ENCODE measurements at places on chromosomes 2 and 18. TPM values are rescaled to one million over a fixed set of nuclear protein-coding genes. Genes with fewer than 3 reads are reported as not detected.

GRCh38 chr2:211237586-211238275 is 681.3 kb downstream of the CPS1 start:
- no peak for DNase-seq

- DNase-seq, result no peak
Measured at GRCh38 chr2:145688156-145688555, 1168.2 kb upstream of the ZEB2 start.

- DNase-seq, result no peak
Measured at GRCh38 chr2:57429831-57430230, 616.8 kb upstream of the VRK2 start.

SPC25 gene
- not detected for total RNA-seq

SCN2A gene
- 2.1 TPM for total RNA-seq

DNA sequence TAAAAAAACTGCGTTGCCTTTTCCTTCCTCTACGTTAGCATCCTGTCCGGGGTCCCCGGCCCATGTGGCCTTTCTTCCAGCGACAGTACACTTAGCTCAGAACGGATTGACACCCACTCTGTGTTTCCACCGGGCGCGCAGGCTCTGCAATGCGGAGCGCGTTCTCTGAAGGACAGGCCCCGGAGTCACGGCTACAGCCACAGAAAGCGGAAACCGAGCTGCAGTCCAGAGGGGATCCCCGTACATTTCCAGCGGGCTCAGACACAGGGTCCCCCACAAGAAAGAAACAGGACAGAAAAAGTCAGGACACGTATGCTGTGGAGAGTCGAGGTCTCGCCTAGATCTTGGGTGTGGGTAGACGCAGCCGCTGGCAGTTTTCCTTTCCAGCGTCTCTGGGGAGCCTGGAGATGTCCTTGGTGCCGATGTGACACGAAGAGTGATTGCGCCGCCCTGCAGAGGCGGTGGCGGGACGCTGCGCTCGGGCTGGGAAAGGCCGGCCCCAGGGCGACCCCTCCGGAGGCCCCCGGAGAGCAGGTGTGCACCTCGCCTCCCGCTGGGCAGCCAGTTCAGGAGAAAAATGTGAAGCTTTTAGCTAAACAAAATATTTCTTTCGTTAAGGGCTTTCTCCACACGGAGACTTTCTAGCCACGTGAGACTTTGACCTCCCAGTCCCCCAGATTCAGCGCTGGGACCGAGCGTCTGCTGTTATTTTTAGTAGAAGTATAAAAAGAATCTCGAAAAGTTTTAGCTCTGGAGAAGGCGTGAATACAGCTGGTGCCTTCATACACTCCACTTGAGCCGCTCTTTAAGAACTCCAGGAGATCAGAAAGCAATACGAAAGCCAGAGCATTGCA is 1.3 kb upstream of the ACKR3 start:
- peak; percentile 25 for DNase-seq

GRCh38 chr2:29776406-29776805 is 145.0 kb downstream of the ALK start:
- DNase-seq, result no peak

G6PC2 gene
- total RNA-seq, result not detected

CHRNG gene
- total RNA-seq, result not detected

- no peak for DNase-seq
Measured at GRCh38 chr2:10271509-10271908, 31.2 kb upstream of the HPCAL1 start.

C2orf15 gene
- under 0.01 TPM for total RNA-seq

RASGRP3 gene
- 0.50 TPM for total RNA-seq

- DNase-seq, result no peak
Measured at GRCh38 chr18:49183921-49184320, 233.2 kb upstream of the SMAD7 start.

C2orf78 gene
- total RNA-seq, result not detected

CACNB4 gene
- total RNA-seq, result 2.1 TPM

DNA sequence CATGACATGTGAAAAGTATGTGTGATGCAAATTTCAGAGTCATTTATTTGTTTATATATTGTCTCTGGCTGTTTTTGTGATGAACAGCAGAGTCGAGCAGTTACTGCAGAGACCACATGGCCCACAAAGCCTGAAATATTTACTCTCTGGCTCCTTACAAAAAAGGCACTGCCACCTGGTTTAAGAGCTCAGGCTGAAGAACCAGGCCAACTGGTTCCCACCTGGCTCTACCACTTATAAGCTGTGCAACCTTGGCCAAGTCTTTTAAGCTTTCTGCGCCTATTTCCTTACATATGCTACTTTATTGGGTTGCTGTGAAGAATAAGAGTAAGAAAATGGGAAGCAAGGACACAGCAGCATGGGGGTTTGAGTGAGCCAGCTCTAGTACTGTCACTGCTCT is 207.6 kb downstream of the L3MBTL4 start:
- DNase-seq, result no peak

TBR1 gene
- total RNA-seq, result not detected

C2orf72 gene
- total RNA-seq, result 0.33 TPM

GAREM2 gene
- 0.66 TPM for total RNA-seq

DNA sequence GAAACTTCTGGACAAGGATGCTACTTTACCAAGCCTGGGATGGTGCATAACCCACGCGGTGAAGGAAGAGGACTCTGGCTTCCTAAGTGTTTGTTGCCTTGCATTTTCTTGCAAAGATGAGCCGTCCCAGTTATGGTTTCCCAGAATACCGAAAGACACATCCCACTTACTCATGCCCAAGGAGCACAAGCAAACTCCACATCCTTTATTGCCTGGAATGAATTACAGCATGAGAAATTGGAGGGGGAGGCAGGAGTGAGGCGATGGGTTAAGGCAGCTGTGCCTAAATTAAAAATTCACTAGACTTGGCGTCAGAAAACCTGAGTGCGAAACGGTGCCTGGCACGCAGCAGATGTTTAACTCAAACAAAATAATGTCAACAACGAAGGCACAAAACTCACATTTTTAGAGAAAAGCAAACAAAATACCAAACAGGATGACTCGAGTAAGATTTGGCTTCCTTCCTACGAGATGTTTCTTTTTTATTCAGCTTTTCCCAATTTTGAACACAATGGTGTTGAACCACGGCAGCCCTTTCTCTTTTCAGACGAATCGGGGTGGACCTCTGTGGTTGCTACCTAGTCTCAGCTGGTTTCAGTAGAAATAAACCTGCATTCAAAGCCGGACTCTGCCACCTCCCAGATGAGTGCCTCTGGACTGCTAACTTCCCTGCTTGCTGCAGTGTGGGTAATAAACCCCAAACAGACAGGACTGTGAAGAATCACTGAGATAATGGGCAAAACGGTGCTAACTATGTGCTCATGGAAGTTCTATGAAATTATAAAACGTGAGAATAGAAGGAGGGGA is 100.3 kb upstream of the NCK2 start:
- peak; percentile 19 for DNase-seq

GRCh38 chr2:159072795-159073194 is 104.4 kb downstream of the TANC1 start:
- DNase-seq, result peak; percentile 85

TDRD15 gene
- not detected for total RNA-seq

RTP5 gene
- not detected for total RNA-seq

DNA sequence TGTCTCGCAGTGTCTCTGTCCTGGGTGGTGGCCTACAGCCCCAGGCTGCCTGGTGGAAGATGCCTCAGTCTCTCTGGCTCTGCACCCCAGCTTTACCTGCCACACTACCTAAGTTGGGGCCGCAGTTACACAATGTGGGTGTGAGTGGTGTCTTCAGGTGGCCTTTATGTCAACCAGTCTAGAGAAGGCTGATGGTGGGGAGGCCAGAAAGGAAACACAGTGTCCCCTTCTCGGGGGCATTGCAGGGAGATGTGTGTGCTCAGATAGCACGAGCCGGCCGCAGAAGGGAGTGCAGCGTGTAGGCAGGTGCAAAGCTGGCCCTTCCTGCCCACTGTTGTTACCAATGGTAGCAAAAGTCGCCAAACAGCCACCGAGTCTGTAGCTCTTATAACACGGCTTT is 216.1 kb downstream of the SH3RF3 start:
- no peak for DNase-seq

- no peak for DNase-seq
Measured at GRCh38 chr2:10165282-10165681, 42.7 kb downstream of the RRM2 start.

IER3IP1 gene
- 26.2 TPM for total RNA-seq

DQX1 gene
- total RNA-seq, result not detected

GRCh38 chr2:37718515-37719161 is 47.2 kb upstream of the CDC42EP3 start:
- DNase-seq, result no peak

C2orf66 gene
- total RNA-seq, result 0.26 TPM

DNA sequence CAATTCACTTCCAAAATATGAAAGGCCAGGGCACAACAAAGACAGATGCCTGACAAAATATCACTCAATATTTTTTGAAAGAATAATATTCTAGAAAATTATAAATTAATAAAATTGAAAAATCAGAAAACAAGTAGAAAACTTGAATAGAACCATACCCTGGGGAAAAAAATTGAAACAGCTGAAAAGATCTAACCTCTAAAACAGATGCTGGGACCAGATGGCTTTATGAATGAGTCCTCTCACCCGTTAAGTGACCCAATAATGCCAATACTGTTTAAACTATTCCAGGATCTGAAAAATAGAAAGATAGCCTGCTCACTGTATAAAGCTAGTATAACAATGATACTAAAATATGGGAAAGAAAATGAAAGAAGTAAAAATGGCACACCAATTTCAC is 322.3 kb upstream of the VWC2L start:
- DNase-seq, result no peak

DNA sequence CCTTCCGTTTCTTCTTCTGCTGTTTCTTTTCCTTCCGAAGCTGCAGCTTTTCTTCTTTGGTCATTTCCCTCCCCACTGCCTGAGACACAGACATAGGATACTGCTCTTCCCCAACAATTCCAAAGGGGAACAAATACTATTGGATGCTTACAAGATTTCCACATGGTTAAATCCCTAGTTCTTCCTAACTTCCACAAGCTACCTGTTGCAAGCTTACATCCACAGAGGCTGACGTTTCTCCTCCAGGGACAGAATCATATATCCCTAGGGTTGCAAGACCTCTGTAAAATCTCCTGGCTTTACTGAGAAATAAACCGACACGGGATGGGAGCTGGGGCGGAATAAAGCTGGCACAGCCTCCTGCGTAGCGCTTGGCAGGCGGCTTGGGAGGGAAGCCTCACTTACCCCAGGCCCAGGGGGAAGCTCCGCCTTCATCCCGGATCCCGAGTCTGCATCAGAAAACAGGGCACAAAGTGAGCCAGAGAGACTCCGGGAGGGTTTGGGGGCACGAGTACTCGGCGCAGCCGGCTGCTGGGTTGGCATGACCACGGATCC is 590 bp downstream of the EIF2B4 start:
- peak; percentile 54 for DNase-seq

SERPINB4 gene
- total RNA-seq, result not detected

GRCh38 chr2:231386446-231386845 is 9.1 kb upstream of the B3GNT7 start:
- peak; percentile 90 for DNase-seq

INHBB gene
- total RNA-seq, result not detected

REG1B gene
- total RNA-seq, result not detected

- DNase-seq, result no peak
Measured at GRCh38 chr18:22088029-22088428, 81.4 kb upstream of the GATA6 start.

- DNase-seq, result no peak
Measured at GRCh38 chr2:68383778-68384177, 18.7 kb downstream of the PLEK start.

GRCh38 chr2:204116159-204116792 is 179.7 kb downstream of the ICOS start:
- no peak for DNase-seq

NEU2 gene
- total RNA-seq, result not detected

- DNase-seq, result no peak
Measured at GRCh38 chr2:203379156-203379555, 51.0 kb downstream of the ABI2 start.

DNA sequence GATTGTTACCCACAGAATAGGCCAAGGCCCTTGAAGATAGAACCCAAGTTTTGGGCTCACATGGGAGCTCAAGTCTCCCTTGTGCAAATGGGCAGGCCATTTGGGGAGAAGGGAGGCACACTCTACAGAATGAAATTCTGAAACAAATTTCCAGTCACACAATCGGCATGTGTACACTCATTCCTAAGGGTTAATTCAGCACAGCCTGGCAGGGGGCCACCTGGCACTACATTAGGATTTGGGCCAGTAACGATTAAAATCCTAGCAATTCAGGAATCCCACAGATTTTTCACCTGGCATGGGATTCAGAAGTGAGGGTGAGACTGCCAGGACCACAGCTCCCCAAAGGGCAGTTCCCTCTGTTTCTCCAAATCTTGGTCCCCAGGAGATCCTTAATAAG is 46.4 kb downstream of the BMP10 start:
- peak; percentile 81 for DNase-seq

IL1RN gene
- total RNA-seq, result not detected

GRCh38 chr2:239930378-239930777 is 94.8 kb downstream of the NDUFA10 start:
- no peak for DNase-seq

DNA sequence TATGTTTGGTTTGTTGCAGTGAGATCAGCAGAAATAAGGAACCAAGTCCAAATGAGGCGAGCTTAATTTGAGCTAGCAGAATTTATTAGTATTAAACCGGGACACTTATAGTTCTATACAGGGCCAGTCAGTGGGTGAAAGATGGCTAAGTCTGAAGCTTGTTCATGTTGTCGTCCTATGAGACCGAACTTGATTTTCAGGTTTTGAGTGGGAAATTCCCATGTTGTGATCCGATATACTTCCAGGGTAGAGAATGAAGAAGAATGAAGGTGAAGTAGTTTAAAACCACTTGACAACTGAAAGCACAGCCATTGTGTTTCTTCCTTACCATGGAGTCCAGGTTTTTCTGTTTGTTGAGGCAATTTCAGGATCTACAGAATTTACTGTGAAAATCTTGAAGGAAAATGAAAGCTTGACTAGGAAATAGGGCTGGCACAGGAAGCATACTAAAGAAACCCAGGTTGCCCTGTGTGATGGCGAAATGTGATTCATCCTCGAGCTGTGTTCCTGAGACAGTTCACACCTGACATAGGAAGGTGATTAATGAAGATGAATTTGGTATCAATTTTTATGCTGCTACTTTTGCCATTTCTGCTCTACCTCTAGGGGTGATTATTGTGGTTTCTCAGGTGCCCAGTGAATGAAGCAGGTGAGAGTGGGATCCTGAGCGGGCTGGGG is 37.6 kb upstream of the MGAT5 start:
- DNase-seq, result no peak

DNA sequence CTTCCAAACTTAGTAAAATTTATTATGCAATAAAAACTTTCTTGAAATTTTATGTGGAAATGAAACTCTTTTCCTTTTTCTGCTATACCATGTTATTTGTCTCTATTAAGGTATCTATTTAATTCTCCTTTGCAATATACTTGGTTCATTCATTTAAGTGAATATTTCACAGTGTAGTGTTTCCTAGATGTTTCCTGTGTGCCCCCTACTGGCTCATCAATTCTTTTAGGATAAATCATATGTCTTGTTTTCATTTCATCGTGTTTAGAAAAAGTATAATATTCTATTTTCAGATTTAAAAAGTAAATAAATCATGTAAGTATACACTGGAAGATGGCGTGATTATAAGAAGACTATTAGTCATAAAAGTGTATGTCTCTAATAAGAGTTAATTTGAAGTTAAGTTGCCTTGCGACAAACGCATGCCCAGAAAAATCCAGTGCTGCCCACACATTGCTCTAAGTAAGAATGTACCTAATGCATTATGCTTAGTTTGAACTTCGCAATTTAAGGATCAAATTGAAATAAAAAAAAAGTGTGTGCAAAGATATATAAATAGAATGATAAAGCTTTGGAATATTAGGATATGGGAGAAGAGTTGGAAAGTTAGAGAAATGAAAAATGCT is 525.4 kb downstream of the KCNJ3 start:
- DNase-seq, result no peak

Measured in fibroblast of lung (primary cell).